ENCODE measurements at places on chromosomes 16 and 17.

GRCh38 chr17:67092291-67092690 is 47.9 kb downstream of the CACNG1 start:
- no peak for DNase-seq

- peak; percentile 32 for DNase-seq
Measured at GRCh38 chr16:87436225-87437172, 44.4 kb downstream of the MAP1LC3B start.

DNA sequence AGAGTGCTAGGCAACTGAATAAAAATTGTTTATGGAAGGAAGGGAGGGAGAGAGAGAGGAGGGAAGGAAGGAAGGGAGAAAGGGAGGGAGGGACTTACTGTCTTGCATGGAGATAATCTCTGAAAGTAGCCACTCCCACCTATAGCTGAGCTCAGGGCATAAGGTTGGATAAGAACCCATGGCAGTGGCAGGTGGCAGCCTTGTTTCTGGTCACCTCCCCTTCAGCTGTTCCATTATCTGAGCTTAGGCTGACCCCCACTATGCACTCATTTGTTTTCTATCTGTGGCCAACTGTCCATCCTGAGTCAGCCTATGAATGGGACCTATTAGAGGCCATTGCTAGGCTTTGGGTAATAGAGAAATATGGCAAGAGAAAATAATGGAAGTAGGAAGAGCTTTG is 25.3 kb upstream of the MTMR4 start:
- no peak for DNase-seq

GRCh38 chr17:33929181-33929724 is 325.8 kb upstream of the CCL2 start:
- no peak for DNase-seq

GRCh38 chr17:335691-336090 is 16.9 kb downstream of the RPH3AL start:
- DNase-seq: no peak

DNA sequence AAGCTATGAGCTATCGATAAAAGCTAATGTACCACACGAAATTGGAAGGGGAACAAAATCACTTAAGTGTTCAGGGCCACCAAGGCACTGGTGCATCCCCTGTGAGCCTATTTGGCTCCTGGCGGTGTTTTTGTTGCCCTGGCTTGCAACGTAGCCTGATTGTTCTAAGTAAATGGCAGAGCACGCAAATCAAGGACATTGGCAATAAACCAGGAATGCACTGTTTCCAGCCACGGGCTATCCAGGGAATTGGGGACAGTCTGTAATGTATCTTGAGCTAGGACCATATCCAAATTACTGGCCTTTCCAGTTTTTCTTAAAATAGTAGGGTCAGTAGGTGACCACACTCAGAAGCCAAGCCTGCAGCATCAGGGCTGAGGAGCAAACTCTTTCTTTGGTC is 734.0 kb downstream of the MAF start:
- no peak for DNase-seq

DNA sequence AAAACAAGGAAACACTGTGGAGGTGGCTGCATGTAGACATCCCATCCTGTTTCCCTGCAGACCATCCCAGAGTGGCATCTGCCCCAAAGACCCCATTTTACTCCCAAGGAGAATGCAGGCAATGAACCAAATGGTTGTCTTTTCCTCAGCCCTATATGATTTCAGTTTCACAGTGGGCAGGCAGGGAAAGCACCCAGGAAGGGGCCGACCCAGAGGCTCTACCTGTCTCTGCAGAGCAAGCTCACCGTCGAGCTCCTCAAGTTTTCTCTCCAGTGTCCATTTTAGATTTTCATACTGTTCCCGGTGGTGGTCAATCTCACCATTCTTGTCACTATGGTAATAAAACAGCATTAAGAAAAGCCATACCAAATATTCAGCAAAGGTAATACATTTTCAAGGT is 14.6 kb downstream of the CCDC57 start:
- DNase-seq: no peak

DNA sequence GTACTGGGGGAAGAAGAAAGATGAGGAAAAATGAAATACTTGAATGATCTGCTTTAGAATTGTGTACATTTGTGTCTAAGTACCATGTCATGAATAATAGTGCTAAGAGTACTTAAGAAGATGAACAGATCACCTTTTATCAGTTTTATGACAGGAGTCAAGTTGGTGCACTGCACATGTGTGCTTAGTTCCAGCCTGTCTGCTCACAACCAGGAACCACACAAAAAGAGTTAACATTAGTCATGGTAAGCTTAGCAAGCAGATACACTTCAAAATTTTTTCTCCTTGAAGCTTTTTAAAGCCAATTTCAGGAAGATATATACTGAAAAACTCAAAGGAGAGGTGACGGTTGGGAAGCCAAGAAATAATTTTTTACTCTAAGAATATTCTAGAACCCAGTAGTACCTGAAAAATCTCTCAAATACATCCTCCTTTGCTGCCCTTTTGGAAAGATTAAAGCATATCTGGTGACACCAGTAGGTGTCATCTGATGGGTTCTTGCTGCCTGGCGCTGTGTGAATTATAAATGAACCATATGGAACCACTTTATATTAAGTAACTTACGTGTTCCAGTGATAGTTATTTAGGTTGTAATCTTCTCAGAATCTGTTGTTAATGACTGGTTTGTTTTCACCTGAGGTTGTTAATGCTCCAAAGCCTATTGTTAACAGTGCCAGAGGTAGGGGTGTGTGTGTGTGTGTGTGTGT is 93.4 kb downstream of the MSI2 start:
- DNase-seq: no peak

DNA sequence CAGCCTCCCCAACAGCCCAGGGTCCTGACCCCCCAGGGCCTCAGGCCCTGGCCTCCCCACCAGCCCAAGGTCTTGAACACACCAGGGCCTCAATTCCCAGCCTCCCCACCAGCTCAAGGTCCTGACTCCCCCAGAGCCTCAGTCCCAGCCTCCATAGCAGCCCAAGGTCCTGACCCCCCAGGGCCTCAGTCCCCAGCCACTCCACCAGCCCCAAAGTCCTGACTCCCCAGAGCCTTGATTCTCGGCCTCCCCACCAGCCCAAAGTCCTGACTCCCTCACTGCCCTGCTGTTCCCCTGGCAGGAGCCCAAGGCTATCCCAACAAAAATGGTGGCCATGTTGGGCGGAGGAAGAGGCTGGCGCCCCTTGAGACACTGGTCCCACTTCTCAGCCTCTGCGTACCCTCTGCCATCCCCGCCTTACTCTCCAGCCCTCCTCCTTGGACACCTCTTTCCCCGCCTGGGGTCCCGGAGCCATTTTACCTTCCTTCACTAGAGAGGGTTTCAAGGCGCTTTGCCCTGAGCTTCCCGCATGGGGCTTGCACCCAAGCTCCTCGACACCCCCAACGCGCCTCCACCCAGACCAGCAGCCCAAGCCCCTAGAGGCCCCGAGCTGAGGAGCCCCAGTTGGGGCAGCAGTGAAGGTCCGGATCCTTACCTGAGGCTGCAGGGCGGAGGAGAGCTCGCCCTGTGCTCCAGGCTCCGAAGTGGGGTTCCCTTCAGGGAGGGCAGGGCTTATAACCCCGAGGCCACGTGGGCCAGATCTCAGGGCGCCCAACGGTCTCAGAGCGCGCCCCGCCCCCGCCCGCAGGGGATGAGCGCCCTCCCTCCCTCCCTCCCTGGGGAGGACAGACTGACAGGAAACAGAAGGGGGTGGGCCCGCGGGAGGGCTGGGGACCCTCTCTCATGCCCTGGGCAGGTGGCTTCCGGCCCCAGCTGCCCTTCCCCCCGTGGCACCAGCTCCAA is 3.5 kb upstream of the TSPOAP1 start:
- peak; percentile 90 for DNase-seq

DNA sequence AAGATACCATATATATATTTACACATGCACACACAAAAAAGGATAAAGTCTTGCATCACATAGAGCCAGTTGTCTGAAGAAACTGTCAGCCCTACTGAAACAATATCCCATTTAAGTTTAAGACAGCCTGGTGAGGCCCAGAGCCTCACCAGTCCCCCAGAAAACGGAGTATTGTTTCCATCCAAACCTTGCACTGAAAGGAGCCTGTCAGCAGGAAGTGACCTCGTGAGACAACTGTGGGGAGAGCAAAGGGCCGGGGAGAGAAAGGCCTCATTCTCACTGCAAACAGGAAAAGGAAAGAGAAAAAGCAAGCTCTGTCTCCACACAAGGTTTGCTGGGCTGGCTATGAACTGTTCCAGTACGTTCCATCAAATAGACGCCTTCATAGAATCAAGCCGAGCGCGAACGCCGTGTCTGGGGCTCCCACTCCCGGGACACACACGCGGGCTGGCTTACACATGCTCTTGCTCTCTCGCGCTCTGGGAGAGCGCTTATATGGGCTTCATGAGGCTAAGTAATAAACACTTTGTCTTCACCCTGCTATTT is 44.4 kb upstream of the ZFHX3 start:
- no peak for DNase-seq

GRCh38 chr16:82488460-82488859 is 138.3 kb upstream of the CDH13 start:
- DNase-seq: no peak

- DNase-seq: no peak
Measured at GRCh38 chr17:56945938-56946505, 14.8 kb downstream of the COIL start.

GRCh38 chr17:40064971-40065768 is 2.4 kb downstream of the THRA start:
- DNase-seq: no peak

DNA sequence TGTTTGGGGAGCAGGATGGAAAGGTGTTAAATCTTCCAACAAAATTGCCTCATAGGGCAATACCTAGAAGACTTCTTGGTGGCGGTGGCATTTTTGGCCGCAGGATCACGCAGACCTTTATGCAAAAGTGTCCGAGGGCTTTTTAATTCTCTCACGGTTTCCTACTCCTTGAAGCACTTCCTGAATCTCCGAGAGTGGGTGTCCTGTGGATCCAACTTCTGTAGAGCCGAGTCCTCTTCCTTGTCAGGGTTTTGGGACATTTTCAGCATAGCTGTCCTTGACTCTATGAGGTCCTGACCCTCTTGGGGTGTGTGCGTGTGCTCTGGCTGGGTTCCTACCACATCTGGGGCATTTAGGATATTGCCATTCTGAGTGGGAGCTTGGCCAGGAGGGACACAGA is 31.7 kb downstream of the IL21R start:
- no peak for DNase-seq

DNA sequence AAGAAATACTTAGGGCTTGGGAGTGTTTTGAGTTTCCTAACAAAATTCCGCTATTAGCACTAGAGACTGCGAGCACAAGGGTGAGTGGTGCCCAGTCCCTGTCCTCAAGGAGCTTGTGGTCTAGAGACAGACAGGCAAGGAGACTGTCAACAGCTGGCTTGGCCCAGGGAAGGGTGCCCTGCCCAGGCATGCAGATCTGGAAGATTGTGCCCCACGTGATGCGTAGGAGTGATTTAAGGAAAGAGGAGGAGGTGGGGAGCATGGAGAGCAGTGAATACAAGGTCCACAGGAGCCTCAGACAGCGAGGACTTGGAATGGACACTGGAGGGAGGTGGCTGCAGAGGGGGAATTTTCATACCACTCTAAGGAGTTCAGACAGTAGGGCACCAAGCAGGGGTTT is 25.0 kb downstream of the SCPEP1 start:
- DNase-seq: no peak

DNA sequence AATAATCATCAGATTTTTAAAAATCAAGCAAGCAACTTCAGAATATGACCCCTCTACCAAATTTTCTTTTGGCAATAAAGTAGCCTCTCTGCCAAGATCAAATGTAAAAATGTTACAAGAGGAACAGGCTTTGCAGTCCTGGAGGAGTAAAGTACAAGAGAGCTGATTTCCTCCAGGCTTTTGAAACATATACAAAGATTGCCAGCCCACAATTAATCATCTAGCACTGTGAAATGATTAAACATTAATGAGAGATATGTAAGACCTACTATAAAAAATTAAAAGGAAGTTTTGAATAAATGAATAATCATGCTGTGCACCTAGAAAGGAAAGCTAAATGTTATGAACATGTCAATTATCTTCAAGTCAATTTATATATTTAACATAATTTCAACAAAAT is 26.3 kb downstream of the TXNDC11 start:
- no peak for DNase-seq

- no peak for DNase-seq
Measured at GRCh38 chr16:82598771-82599170, 28.0 kb upstream of the CDH13 start.

DNA sequence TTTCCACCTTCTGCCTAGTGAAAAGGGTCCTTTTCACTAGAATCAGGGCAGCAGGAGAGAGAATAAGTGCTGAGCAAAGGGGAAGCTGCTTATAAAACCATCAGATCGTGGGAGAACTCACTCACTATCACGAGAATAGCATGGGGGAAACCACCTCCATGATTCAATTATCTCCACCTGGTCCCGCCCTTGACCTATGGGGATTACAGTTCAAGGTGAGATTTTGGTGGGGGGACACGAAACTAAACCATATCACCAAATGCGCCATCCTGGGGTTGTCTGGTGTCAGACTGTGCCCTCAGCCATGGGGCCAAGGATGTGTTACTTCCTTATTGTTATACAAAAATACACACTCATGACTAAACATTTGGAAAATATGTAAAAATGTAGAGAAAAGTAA is 10.4 kb upstream of the KATNB1 start:
- no peak for DNase-seq

DNA sequence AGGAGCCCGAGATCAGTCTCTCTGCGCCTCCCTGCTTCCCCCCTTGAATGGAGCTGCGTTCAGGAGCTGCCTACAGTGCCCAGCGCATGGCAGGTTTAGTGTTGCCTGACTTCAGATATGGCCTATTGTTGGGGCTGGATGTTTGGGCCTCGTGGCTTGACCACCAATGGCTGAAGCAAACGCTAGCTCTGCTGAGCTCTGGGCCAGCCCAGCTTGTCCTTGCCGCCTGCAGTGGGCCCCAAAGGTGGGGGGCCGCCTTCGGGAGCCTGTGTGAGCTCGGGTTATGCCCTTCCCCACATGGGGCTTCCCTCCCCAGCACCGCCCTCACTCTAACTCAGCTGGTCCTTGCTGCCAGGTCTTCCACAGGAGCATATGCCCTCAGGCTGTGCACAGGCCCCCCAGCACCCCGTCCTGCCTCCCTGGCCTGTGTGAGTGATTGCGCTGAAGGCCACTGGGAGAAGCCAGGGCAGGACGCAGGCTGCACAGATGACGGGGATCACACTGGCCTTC is 2.0 kb upstream of the METTL26 start:
- DNase-seq: no peak

DNA sequence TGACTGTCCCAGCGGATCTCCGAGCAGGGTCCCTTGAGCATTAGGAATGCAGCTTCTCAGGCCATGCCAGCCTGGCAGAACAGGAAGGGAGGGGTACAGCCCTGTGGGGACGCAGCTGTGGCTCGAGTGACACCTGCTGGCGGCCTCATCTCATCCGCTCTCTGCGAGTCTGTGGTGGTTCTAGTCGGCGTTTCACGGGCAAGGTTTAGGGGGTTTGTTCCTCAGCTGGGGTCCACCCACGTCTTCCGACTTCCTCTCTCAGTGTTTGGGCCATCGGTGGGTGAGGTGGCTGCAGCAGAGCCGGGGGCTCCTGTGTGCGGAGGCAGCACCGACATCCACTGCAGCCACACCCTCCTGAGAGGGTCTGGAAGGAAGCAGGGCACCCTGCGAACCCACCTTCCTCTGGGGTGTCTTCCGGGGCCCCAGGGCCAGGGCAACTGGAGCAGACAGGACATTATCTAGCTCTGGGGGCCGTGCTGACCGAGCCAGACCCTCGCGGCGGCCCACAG is 33.3 kb downstream of the JPH3 start:
- DNase-seq: peak; percentile 61
